KBM-7 (cell line): ENCODE measurements at places on chromosomes 11 and 22.

GRCh38 chr11:92401520-92401919 is 176.9 kb downstream of the FAT3 start:
- DNase-seq, result no peak

DNA sequence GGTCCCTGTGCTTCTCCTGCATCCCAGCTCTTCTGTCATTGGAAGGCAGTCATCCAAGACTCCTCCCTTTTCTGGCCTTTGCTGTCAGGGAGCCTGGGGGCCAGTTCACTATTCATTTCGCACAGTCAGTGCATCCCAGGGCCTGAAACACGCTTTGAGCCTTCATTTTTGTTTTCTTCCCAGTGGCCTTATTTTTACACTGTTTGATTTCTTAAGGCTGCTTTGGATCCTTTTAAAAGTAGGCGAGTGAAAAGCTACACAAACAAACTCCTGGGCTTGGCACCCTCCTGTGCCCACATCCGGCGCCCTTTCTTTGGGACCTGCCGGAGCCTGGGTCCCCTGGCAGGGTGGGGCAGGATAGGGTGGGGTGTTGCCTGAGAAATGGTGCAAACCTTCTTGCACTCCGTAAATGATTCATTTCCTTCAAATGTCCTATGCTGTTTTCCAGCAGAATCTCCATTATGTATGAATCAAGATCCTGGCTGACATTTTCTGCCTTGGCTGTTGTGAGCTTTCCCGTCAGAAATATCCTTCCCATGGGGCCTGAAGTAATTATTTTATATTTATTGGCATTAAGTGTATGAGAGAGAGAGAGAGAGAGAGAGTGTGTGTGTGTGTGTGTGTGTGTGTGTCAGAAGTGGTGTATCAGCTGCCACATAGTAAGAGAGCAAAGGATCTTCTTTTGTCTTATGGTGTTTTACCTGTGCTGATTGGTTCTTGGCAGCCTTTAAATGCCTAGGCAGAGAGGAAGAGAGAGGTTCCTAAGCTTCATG is 45.6 kb downstream of the BCR start:
- DNase-seq, result no peak

- peak; percentile 39 for DNase-seq
Observed at GRCh38 chr11:84671325-84671999, 955.7 kb downstream of the DLG2 start.

- DNase-seq, result no peak
Observed at GRCh38 chr11:114482114-114482513, 42.8 kb downstream of the REXO2 start.

GRCh38 chr11:28482666-28483065 is 374.5 kb downstream of the METTL15 start:
- DNase-seq, result no peak

- DNase-seq, result peak; percentile 59
Observed at GRCh38 chr11:122727101-122727929, 71.8 kb downstream of the UBASH3B start.

DNA sequence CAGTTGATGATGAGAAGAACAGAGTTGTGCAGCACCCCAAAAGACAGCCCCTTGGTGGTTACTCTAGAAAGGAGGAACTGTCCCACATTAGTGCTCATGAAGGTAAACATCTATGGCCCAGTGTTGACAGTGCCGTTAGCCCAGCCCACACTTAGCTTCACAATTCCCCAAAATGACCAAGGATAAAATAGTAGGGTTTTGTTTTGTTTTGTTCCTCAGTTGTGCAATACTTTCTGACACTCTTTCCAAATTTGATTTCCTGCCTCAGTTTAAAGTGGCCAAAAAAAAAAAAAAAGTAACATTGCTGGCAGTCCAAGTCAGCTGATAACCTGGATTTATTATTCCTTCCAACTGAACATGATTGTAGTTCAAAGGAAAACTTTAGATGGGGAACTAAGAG is 269.4 kb downstream of the TMEM135 start:
- DNase-seq, result no peak

DNA sequence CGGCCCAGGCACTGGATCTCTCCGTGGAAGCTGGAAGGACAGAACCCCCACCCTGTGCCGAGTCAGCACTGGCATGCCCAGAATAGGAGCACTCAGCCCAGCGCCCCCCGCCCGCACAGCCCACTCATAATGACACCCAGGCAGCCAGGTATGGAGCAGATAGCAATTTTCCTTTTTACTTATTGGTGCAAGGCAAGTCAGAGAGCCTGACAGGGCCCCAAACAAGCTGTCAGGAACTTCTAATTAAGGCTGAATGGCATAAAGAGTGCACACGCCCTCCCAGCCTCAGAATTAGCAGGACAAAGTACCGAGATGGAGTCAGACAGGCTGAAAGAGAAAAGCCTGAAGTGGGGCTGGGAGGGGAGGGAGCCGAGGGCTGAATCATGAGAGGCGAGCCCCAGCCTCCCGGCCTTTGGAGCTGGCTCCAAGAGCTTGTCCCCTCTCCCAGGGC is 76.9 kb downstream of the DSCAML1 start:
- DNase-seq, result no peak
